ENCODE measurements at places on chromosomes 4 and X. TPM values are rescaled to one million over a fixed set of nuclear protein-coding genes. Genes with fewer than 3 reads are reported as not detected.

F11 gene
- total RNA-seq = not detected

MEPE gene
- not detected for total RNA-seq

ABCG2 gene
- total RNA-seq = 7.2 TPM

MAGEA12 gene
- not detected for total RNA-seq

CCDC149 gene
- 12.6 TPM for total RNA-seq

EFHC2 gene
- 0.13 TPM for total RNA-seq

TLR2 gene
- total RNA-seq = 0.07 TPM

MID1 gene
- 23.0 TPM for total RNA-seq

ADRA2C gene
- 0.72 TPM for total RNA-seq

WDR17 gene
- total RNA-seq = 0.76 TPM

EDA gene
- 0.30 TPM for total RNA-seq

BCORL1 gene
- 6.3 TPM for total RNA-seq

TMEM255A gene
- 0.07 TPM for total RNA-seq

MTTP gene
- total RNA-seq = 0.33 TPM

LANCL3 gene
- 0.66 TPM for total RNA-seq

TEX13C gene
- total RNA-seq = not detected

CPLX1 gene
- total RNA-seq = not detected

ZXDA gene
- 6.0 TPM for total RNA-seq

Measured in smooth muscle cell of the pulmonary artery (primary cell).